Smooth muscle cell of bladder (primary cell): ENCODE measurements at places on chromosomes 2 and 18. TPM values are rescaled to one million over a fixed set of nuclear protein-coding genes. Genes with fewer than 3 reads are reported as not detected.

RUFY4 gene
- not detected in 2 replicates for total RNA-seq

CAPN13 gene
- total RNA-seq: not detected in 2 replicates

TRABD2A gene
- total RNA-seq: 4.7 and 6.4 TPM in 2 replicates

SP140 gene
- total RNA-seq: under 0.01 and 0.14 TPM in 2 replicates

CAPG gene
- total RNA-seq: 121 and 128 TPM in 2 replicates

TXNDC2 gene
- under 0.01 TPM in 2 replicates for total RNA-seq

GRB14 gene
- total RNA-seq: 0.71 and 1.5 TPM in 2 replicates

DLX2 gene
- total RNA-seq: not detected in 2 replicates

ALKAL2 gene
- total RNA-seq: 0.43 TPM in 1 of 2 replicates, not detected in the other

REEP1 gene
- total RNA-seq: 0.09 TPM in 1 of 2 replicates, not detected in the other

ARHGAP15 gene
- total RNA-seq: 0.09 and 0.14 TPM in 2 replicates

NDUFV2 gene
- total RNA-seq: 102 and 150 TPM in 2 replicates

LIMS4 gene
- total RNA-seq: 1.1 TPM in 2 replicates

RTP5 gene
- not detected in 2 replicates for total RNA-seq

ZNF519 gene
- 1.7 and 2.1 TPM in 2 replicates for total RNA-seq

STARD6 gene
- total RNA-seq: not detected in 2 replicates

FAM237A gene
- total RNA-seq: not detected in 2 replicates

RAB6C gene
- total RNA-seq: not detected in 2 replicates

TUBB8B gene
- not detected in 2 replicates for total RNA-seq

CFC1 gene
- total RNA-seq: not detected in 2 replicates

CKAP2L gene
- 0.74 and 0.85 TPM in 2 replicates for total RNA-seq

POU3F3 gene
- not detected in 2 replicates for total RNA-seq

RAB3GAP1 gene
- 63.3 and 66.7 TPM in 2 replicates for total RNA-seq
